Activated naive CD4-positive, alpha-beta T cell treated with anti-CD3 and anti-CD28 coated beads, Interleukin-2, amount 50 U/mL, for 72 hours (primary cell): ENCODE measurements at places on chromosomes 2 and 18. TPM values are rescaled to one million over a fixed set of nuclear protein-coding genes. Genes with fewer than 3 reads are reported as not detected.

Gene DOK1
- 25.6 TPM for total RNA-seq

Gene REG3A
- total RNA-seq: not detected

Gene RHOB
- total RNA-seq: 5.9 TPM

Gene TNFAIP6
- total RNA-seq: not detected

Gene PECR
- total RNA-seq: 34.0 TPM

Gene GAREM1
- not detected for total RNA-seq

Gene SIX3
- not detected for total RNA-seq

Gene CRYGD
- not detected for total RNA-seq

Gene SLC5A7
- total RNA-seq: not detected

Gene CMPK2
- 1.6 TPM for total RNA-seq
